ENCODE measurements at places on chromosomes 3 and 15.

DNA sequence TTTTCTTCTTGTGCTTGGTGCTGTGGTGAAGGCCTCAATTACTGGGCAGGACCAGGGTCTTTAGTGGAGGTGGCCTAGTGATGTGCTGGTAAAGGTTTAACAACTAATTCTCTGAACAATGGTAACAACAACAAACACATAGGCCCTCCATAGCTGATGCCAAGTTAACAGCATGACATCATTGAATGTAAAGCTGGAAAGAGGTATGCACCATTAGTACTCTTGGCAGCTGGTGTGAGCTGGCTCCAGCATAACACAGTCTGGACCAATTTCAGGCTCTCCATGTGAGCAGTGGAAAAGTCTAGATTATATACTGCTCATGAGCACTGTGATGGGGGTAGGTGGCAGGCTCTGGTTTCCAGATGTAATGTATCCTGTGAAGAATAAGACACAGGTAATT is 61.8 kb downstream of the SLC7A14 start:
- no peak for DNase-seq

- no peak for DNase-seq
These were observed 37.9 kb downstream of the TJP1 start for GRCh38 chr15:29784413-29784812.

DNA sequence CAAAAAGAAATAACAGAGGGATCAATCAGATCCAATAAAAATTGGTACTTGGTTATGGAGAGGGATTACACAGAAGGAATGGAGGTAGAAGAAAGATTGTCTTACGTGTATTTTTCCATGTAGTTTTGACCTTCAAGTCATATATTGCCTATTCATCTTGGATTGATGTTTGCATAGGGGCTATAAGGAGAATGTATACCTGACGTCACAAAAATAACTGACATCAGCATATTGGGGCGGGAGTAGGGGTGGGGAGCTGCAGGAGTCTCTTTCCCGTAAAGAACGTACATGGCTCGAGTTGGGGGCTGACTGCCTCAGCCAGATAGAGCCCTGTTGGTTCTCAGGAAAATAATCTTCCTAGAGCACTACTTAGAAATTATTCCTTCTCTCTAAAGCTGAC is 5.9 kb upstream of the FURIN start:
- DNase-seq = no peak

GRCh38 chr3:31009881-31010280 is 115.4 kb upstream of the GADL1 start:
- no peak for DNase-seq

GRCh38 chr3:123348471-123349200 is 100.3 kb downstream of the ADCY5 start:
- no peak for DNase-seq

GRCh38 chr15:53469422-53469821 is 290.0 kb downstream of the WDR72 start:
- DNase-seq = no peak

GRCh38 chr3:158109295-158109803 is 540 bp upstream of the RSRC1 start:
- DNase-seq = no peak

DNA sequence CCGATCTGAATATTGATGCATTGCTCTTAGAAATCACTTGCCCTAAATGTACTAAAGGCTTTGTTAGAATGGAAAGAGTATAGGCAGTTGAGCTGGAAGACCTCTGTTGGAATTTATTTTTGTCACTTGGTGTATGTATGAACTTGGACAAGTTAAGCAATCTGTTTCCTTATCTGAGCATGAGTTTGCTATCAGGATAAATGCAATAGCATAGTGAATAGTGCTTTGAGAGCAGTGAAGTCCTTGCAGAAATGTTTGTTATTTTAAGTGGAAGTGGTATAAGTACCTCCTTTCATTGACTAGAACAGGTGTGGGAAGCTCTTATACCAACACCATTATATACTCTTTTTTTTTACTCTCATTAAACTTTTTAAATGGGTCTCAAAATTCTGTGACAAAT is 146.4 kb upstream of the ONECUT1 start:
- no peak for DNase-seq

DNA sequence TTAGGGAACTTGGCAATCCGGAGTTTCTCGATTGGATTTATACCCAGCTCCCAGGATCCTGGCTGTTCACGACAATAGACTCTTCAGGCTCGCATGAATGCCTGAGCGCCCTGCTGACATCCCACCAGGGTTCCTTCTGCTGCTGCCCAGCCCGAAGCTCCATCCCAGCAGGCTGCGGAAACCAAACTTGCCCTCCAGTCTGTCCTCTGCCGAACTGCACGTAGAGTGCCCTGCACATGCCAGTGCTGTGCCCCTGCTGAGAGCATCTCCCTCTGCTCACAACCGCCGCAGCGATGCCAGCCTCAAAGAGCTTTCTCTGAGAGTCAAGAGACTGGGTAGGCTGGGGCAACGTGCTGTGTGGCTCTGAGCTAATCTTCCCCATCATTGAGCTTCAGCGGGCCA is 6.9 kb downstream of the ADAMTS7 start:
- DNase-seq = no peak

DNA sequence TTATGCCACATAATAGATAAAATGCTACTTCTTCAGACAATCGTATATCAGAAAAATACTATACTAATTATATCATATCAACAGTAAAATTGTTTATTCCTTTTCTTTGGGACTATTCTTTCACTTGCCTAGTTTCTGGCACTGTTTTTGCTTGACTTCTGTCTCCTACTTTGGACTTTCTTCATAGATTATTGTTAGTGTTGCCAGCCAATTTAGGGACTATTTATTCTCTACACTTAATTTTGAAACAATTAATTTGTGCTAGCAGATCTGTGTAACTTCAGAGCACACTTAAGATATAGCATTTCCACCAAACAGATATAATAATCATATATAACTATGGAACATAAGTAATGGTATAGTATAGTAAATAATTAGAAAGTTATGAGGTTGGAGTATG is 305.6 kb downstream of the CADM2 start:
- DNase-seq = no peak

DNA sequence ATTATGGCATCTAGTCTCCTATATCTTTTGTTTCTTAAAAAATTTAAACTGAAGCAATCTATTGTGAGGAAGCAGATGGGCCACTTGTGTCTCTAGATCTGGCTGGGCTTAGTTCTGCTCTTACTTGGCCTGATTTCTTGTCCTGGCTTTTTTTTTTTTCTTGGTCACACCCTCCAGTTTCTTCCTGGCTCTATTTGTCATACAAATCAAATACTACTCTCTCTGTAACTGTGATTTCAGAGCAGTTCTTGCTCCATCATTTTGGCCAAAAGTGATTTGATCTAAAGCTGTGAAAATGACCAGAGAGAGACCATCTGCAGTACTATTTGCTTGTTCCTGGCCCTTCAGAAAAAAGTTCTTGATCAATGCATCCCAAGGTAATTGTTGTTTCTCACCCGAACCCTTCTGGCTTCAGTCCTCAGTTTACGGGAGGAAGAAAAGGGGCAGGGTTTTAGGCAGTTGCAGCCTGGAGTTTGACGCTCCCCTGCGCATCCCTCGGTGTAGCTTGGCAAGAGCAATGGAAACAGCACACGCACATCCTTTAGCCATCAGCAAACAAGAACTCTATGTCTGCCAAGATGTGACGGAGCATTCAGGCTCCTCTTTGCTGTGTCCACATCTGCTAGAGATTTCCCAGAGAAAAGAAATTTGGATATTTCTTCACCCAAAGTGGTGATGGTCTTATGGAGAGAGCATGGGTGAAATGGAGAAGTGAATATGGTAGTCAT is 31.6 kb downstream of the CHST2 start:
- no peak for DNase-seq

DNA sequence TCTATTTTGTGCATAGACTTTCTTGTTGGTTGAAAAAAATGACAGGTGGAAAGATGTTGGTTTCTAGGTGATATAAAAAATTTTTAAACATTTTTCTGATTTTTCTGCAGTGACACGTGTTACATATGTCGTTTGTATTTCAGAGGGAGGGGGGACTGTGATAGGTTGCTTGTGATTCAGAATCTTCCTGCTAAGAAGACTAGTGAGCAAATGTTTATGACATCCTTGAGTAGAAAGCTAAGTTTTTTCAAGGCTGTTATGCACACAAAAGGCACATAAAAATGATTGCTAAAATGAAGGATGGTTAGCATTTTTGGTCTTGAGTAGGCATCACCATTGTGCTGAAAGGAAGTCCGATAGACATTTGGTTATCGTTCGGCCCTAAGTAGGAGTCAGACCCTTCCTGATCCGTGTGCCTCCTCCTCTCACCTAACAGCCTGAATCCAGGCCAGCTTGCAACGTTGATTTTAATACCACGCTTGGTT is 1.5 kb downstream of the ZNF639 start:
- no peak for DNase-seq

- no peak for DNase-seq
These were observed 60.8 kb downstream of the ZNF609 start for GRCh38 chr15:64521201-64521600.

- no peak for DNase-seq
These were observed 28.7 kb upstream of the COPB2 start for GRCh38 chr3:139418144-139418543.

GRCh38 chr3:126835472-126836219 is 131.6 kb downstream of the CHCHD6 start:
- no peak for DNase-seq

- no peak for DNase-seq
These were observed 176.0 kb downstream of the ABHD5 start for GRCh38 chr3:43866529-43867353.

GRCh38 chr3:170534227-170534626 is 51.6 kb downstream of the SLC7A14 start:
- no peak for DNase-seq

DNA sequence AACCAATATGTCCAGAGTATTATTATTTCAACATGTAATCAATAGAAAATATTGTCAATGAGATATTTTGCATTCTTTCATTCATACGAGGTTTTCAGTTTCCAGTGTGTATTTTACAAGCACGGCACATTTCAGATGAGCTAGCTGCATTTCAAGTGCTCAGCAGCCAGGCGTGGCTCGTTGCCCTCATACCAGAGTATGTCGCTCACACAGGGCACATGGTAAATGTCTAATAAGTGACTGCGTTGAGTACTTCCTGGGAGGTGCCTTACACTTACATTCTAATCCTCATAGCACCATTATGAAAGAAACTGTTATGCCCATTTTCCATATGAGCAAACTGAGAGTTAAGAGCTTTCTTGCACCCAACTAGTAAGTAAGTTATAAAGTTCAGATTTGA is 47.4 kb downstream of the TMEM266 start:
- no peak for DNase-seq

- DNase-seq = no peak
These were observed 18.4 kb downstream of the ATR start for GRCh38 chr3:142560118-142560517.

DNA sequence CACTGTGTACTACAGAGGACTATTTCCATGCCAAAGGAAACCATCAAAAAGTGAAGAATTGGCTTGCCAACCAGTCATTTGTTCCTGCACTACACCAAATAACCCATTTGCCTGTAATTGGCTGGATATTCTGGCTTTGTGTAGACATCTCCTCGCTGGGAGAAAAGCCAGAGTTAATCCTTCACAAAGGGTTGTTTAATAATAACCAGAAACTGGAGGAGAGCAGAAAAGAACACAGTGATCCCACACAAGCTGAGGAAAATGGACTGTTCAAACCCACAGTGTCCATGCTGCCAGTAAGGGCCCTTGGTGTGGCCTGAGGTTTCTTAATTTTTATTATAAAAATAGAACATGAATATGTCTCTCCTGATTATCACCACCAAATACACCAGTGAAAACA is 294.0 kb downstream of the RORA start:
- no peak for DNase-seq

DNA sequence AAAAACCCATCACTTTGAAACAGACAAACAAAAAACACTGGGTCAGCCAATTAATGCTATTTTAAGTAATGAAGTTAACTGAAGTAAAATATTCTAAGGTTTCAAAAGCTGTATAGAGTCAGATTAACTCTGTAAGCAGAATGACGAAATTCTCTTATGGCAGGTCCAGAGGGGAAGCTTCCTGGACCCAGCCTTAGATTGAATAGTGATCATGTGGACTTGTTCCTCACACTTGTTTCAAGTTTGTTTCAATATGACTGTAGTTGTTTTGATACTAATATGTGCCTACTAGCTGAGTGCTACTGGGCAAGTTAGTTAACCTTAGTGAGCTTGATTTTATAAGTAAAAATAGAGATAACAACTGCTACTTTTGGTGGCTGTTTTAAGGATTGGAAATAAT is 32.6 kb downstream of the PLS1 start:
- DNase-seq = no peak

DNA sequence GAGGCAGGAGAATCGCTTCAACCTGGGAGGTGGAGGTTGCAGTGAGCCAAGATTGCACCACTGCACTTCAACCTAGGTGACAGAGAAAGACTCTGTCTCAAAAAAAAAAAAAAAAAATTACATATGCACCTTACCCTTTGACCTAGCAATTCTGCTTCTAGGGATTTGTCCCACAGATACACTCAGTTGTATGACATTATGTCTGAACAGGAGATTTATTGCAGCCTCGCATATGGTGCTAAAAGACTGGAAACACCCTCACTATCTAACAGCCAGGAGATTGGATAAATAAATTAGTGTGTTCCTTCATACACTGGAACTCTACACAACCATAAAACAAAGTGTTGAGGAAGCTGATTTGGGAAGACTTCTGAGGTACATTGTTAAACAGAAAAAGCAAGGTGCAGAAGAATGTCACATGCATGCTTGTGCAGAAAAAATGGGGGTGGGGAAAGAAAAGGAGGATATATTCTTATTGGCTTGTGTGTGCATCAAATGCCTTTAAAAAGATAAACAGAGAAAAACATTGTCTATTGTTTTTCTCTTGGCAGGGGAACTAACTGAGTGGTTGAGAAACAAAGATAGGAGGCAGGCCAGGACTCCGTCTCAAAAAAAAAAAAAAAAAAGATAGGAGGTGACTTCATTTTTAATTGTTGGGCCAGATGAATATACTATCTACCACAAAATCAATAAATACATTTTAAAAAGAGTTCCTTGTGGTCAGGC is 30.9 kb downstream of the PPCDC start:
- no peak for DNase-seq

DNA sequence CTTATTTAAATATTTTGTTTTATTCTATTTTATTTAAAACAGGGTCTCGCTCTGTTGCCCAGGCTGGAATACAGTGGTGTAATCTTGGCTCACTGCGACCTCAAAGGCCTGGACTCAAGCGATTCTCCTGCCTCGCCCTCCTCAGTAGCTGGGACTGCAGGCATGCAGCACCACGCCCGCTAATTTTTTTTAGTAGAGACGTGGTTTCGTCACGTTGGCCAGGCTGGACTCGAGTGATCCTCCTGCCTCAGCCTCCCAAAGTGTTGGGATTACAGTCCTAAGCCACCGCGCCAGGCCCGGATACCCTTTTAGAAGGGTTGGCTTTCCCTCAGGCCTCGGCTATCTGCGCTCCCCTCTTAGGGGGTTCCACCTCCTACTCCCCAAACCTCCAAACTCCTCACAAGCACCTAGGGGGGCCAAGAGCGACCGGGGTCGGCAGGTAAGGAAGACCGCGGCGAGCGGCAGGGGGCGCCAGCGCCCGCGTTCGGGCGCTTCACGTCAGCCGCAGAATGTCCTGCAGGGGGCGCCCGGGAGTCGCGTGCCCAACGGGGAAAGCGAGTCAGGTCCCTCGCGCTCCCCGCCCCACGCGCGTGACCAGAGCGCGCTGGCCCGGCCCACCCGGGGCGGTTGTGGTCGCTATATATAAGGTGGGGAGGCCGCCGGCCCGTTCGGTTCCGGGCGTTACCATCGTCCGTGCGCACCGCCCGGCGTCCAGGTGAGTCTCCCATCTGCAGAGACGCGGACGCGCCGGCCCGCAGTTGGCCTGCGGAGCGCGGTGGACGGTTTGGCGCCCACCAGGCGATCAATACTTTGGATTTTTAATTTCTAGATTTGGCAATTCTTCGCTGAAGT is 51.8 kb upstream of the GATM start:
- peak; percentile 80 for DNase-seq

Measured in T-helper 2 cell treated with Interferon-gamma antibody and Interleukin-4, amounts not matched to agents 5 μg/mL and 100 μg/mL, for 36 hours (primary cell).